ENCODE measurements at places on chromosomes 11 and 22.

- no peak for DNase-seq
Measured at GRCh38 chr22:39610766-39611165, 40.2 kb downstream of the CACNA1I start.

DNA sequence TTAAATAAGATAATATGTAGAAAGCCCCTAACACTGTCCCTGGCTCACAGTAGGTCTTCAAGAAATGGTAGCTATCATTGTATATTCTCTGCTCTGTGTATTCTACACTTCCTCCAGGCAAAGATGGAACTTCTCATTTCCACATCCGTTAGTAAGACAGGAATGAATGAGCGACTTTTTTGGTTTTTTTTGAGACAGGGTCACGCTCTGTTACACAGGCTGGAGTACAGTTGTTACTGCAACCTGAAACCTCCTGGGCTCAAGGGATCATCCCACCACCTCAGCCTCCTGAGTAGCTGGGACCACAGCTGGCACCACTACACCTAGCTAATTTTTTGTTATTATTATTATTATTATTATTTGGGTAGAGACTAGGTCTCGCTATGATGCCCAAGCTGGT lies 2.3 kb upstream of the CLPB start:
- no peak for DNase-seq

DNA sequence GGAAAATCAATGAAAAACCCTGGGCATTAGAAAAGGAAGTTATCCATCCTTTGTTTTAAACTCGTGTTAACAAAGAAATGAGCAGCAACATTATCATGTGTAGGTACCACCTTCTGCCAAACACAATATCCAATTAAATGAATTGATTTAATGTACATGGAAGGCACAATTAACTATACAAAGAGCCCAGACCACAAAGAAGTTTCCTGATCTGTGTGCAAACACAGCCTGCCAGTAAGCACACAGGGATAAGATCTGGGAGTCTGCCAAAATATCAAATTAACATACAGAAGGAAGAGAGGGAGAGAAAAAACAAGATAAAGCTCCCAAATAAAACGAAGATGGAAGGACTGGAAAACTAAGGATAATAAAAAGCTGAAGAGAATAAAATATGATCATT lies 54.1 kb upstream of the SLC25A1 start:
- DNase-seq, result no peak

GRCh38 chr11:61598886-61599868 lies 18.3 kb upstream of the SYT7 start:
- DNase-seq, result no peak

GRCh38 chr11:111360150-111361043 lies 18.7 kb downstream of the POU2AF1 start:
- no peak for DNase-seq

DNA sequence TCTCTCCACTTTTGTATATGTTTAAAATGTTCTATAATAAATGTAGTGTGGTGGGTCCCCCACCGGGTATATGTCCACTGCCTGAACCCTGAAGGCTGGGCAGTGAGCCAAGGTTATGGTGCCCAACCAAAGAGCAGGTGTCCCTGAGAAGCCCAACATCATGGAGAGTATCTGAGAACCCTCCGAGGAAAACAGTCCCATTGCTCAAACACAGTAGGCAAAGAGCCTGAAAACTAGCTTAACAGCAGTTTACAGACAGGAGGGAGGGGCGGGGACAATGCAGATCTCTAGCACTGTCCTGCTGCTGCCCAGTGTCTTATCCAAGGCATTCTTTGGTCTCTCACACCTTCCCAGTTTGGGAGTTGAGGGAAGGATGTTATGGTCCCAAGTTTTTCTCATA lies 91.0 kb downstream of the TMPRSS5 start:
- no peak for DNase-seq

DNA sequence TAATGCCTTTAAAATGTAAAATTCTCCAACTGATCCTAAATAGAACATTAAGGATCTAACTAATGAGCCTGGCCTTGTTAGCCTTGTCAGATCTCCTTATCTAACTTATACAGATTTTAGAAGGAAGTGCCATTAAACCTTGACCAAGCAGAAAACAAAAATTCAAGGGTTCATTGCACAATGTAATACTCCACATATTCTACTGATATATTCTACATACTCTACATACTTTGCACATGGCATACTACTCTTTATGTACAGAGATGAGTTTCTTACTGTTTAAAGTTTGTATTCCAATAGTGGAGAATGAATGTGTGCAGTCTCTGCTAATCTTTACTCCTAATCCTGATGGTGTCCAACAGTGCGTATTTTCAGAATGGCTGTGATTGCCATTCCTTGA lies 297.2 kb downstream of the LUZP2 start:
- no peak for DNase-seq

DNA sequence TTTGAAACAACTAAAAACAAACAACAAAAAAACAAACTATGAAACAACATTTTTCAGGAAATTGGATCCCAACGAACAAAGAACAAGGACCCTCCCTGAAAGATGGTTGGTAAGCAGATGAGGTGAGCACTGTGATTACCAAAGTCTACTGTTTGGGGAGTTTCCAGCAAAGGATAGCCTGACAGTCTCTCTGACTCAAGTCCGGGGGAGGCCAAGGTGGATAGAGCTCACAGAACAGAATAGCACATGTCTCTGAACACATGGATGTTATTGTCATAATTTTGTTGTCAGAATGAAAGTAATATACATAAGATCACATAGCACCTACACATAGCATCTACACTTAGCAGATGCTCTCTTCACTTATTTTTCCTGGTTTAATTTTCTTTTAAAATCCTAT lies 501.3 kb upstream of the TENM4 start:
- DNase-seq, result no peak

DNA sequence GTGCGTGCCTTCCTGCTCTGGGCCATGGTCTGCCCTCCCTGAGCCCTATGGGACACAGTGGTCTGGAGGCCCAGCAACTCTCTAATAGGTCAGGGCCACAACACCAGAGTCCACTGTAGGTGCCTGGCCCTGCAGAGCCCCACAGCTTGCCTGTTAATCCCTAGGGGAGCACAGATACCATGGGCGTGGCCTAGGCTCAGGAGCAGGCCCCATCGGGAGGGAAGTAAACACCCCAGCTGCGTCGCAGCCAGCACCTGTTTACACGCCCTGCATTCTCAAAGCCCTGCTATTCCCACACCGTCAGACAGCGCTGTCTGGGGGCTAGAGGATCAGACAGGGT lies 2.5 kb downstream of the KCTD17 start:
- no peak for DNase-seq

DNA sequence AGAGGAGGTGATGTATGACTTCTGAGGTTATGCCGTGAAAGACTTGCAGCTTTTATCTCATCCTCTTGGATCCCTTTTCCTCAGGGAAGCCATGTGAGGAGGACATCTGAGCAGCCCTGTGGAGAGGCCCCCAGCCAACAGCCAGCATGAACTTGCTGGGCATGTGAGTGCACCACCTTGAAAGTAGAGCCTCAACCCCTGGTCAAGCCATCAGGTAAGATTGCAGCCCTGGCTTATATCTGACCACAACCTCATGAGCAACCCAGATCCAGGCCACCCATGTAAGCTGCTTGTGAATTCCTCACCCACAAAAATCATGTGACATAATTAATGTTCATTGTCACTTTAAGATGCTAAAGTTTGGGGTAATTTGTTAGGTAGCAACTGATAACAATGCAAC lies 121.0 kb downstream of the MIAT start:
- DNase-seq, result no peak

DNA sequence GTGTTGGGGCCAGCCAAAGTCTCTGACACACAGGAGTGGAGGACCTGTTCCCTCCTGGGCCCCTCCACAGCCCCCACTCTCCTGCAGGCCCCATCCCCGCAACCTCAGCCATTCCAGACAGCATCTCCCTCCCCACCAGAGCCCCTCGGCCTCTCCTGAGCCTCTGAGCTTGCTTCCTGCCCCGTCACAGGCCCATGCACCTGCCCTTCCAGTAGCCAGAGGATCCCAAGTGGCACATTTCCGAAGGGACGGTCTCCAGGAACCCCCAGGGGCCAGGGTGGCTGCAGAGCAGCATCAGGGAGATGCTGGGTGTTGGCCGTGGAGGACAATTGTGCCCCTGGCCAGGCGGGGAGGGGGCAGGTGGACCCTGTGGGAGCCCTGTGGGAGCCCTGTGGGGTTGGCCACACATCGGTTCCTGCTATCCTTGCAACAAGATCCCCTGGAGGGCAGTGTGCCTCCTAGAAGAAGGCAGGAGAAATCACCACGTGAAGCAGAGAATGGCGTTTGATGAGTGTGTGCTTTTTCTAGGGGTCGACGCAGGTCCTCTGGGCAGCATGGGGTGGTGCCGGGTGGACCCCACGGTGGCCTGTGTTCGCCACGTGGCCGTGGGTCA lies 45.3 kb upstream of the PPARA start:
- DNase-seq, result no peak

DNA sequence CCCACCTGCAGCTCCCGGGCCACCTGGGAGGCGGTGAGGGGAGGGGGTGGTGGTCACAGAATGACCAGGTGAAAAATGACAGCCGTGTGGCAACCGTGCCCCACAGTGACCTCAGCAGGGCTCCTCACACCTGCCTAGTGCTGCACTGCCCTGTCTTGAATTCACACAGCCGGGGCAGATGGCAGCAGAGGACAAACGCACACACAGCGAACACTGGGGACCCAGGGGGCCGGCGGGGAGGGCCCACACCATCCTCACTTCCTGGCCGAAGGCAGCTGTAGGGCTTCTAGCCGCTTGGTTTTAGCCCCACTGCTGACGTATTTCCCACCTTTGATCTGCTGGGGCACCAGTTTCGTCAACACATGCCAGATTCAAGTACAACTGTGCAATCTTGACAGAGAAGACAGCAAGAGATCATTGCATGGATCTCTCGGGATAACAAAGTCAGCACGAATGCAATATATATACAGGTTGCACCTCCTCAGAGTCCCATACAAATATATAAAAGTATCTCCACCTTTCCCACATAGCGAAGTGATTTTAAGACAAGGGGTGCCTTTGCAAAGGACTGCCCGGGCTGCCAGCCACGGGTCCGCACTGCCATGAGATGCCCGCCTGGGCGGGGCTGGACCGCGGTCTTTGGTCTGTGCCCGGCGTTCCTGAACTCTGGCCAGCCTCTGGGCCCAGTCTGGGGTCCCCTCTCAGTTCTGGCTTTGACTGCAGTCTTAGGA lies 26.9 kb downstream of the TRMU start:
- no peak for DNase-seq

DNA sequence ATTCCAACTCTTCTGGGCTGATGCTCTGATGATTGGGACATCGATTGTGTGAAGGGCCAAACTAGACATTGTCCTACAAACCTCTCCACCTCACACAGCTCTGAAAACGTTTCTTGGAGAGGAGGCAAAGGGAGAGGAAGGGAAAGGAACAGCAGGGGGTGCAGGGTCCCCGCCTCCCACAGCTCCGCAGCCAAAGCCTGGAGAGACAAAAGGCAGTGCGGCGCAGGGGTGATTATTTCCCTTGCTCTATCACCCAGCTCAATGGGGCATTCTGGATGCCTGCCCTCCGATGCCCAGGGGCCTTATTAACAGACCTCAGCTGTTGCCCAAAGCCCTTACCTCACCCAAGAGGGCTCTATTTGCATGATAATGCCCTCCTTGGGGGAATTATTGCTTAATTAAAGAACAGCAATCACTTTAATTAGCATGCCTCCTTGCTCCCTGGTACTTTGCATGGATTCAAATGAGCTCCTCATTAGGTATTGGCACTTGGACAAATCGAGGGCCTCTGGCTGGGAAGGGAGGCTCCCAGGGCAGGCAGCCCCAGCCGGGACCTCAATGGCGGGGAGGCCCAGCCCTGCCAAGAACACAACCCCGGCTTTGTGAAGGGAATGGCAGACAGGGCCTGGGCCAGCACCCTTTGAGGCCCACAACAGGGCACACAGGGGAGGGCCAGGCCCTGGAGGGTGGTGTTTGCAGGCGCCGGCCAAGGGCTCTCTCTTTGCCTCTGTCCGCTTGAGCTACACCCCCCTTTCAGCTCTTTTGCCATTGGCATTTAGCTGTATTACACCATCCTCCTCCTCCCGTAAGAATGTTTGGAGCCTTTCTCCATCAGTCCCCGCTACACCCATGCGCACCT lies 19.8 kb upstream of the CDON start:
- DNase-seq, result no peak

DNA sequence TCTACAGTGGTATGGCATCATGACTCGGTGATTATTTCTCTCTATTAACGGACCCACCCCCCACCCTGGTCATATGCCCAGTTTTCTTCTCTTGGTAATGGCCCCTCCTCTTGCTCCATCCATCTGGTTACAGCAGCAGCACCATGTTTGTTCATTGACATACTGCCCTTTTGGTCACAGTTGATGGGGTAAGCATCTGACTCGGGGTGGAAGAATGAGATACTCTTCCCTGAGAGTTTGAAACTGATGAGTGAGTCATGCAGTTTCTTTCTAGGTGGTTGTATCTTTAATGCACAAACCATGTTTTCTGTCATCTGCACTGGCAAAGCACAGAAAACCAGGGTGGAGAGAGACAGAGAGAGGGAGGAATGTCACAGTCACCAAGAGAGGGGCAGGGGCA lies 126.0 kb downstream of the SYN3 start:
- DNase-seq, result no peak

GRCh38 chr11:94658888-94659287 lies 91.7 kb downstream of the PIWIL4 start:
- no peak for DNase-seq

DNA sequence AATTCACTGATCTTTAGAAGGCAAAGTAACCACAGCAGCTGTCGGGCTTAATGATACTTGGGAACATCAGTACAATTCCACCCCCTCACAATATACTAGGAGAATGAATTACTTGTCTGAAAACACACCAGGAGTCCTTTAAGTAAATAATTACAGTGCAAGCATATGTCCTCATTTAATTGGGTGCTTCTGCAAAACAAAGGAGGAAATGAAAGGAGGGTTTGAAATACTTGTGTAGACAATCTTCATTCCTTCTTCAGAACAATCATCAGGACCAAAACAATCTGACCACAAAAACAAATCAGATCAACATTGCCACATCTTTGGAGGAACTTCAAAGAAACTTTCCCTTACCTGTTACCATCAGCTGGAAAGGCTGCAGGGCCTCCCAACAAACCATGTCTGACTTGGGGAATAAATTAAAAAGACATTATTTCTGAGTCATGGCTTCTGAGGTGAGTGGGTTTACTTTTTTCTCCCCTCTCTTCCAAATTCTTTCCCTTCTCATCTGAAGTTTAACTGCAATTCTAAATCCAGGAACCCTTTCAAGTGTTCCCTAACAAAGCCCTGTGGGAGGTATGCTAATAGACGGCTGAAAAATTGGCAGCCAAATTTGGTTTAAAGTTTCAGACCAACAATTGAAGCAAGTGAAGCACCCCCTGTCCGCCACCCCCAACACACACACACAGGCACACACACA lies 12.5 kb upstream of the CCDC117 start:
- no peak for DNase-seq
